ENCODE measurements at places on chromosomes 16 and 17.

DNA sequence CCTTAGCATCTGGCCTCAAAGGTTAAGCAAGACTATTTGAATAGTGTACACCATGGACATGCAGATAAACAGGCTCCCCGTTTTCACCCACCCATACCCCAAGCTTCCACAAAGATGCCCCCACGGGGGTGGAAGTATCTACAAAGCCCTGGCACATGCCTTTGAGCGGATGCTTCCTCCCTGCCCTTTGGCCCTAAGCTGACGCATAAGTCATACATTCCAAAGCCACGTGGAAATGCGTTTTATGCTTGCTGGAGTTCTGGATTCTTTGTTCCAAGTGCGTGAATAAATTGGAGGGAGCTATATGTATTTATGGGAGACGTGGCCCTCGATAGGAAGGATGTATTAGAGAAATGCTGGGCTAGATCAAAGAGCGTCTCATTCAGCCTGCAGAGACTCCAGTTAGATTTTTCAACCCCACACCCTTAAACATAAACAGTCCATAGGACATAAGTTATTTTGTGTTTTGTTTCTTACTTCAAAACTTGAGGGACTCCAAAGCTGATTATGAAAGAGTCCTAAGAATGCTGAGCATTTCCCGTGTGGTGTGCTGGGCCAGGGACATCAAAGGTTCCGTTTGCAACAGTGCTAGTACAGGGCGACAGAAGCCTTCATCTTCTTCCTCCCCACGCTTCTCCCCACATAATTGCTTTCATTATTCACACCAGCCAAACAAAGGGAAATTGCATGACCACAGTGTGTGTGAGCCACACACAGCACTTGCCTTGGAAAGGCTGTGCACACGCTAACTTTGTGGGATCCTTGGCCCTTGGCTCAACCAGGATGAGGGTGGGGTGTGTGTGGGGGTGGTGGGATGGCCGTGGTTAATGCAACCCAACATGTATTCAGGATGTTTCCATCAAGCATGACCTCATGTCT lies 73.6 kb downstream of the WIPI1 start:
- H3K27ac ChIP-seq, result no peak overlapping the region
- no peak for DNase-seq
- H3K4me1 ChIP-seq, result peaks cover 11% of the 10 kb centered on the region
- no peaks in the 10 kb centered on the region for H3K27me3 ChIP-seq

- no peaks in the 10 kb centered on the region for H3K36me3 ChIP-seq
- H3K4me3 ChIP-seq, result no peak overlapping the region
- no peak overlapping the region for H3K27ac ChIP-seq
- peaks cover 52% of the 10 kb centered on the region for H3K4me1 ChIP-seq
Observed at GRCh38 chr16:89437991-89438390, 52.4 kb downstream of the ANKRD11 start.

DNA sequence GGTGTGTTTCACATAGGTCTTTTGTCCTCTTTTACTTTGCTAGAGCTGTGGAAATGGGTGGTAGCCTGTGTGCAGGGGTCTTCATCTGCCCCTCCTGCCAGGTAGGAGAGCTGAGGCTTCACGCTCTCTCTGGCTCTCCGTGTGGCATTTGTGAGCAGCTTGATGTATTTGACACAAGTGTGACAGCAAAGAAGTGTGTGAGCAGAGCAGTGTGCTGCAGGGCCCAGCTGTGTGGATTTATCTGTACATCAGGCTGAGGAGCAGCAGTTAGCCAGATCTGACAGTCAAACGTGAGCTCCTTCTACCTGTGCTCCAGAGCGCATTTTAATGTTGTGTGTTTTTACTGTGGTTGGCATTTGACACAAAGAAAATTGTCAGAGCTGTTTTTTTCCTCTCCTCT lies 101.8 kb downstream of the FTO start:
- no peaks in the 10 kb centered on the region for H3K4me1 ChIP-seq
- H3K27ac ChIP-seq, result no peak overlapping the region
- peaks cover 4% of the 10 kb centered on the region for H3K36me3 ChIP-seq
- H3K4me3 ChIP-seq, result no peak overlapping the region

GRCh38 chr17:38568845-38569510 lies 36.8 kb downstream of the SRCIN1 start:
- H3K36me3 ChIP-seq, result no peaks in the 10 kb centered on the region
- H3K27ac ChIP-seq, result no peak overlapping the region
- peaks cover 19% of the 10 kb centered on the region for H3K27me3 ChIP-seq
- no peak for DNase-seq
- H3K4me3 ChIP-seq, result no peak overlapping the region

DNA sequence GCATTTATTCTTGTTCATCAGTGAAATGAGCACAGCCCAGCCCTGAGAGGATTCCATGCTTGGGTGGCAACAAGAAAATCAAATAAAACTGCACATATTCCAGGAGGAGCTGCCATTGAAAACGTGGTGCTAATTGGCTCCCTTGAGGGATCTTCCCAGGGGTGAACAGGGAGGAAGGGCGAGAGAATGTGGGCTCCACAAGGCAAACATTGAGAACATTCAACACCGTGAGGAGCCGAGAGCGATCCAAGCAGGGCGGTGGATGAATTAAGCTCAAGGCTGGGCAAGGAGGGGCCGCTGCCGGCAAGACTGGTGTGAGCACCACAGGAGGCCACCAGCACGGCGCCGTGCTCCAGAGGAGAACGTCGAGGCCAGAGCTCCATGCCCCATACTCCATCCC lies 166.9 kb downstream of the C16orf95 start:
- H3K27me3 ChIP-seq, result peaks cover 19% of the 10 kb centered on the region
- H3K4me3 ChIP-seq, result no peak overlapping the region
- DNase-seq, result no peak
- H3K4me1 ChIP-seq, result no peaks in the 10 kb centered on the region
- no peak overlapping the region for H3K27ac ChIP-seq
- no peaks in the 10 kb centered on the region for H3K36me3 ChIP-seq

DNA sequence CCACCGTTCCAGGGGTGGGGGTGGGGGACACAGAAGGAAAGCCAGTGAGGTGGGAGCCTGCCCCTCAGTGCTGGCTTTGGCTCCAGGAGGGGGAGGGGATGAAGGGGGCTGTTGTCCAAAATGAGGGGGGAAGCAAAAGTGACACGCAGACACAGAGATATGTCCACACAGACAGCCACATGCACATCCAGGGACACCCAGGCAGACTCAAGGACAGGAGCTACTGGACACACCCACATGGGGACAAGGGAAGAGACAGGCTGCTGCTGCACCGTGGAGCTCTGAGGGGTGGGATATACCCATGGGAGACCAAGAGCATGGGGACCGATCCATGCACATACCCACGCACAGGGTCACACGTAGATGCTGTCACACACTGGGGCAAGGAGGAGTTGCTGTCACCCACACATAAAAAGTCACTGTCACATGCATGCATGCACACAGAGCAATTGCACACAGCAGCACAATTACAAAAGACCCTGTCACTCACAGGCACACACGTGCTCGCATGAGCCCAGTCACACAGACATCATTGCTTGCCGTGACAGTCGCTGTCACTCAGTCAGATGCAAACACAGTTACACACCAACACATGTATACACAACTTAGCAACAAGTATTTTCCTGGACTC lies 1.3 kb downstream of the THRA start:
- H3K4me1 ChIP-seq, result peaks cover 61% of the 10 kb centered on the region
- H3K36me3 ChIP-seq, result no peaks in the 10 kb centered on the region
- no peaks in the 10 kb centered on the region for H3K27me3 ChIP-seq
- peak overlapping the region; percentile 29 for H3K27ac ChIP-seq
- H3K4me3 ChIP-seq, result peak overlapping the region; percentile 97
- no peak for DNase-seq

GRCh38 chr16:25366078-25366477 lies 108.4 kb upstream of the ZKSCAN2 start:
- H3K4me3 ChIP-seq, result no peak overlapping the region
- DNase-seq, result no peak
- no peaks in the 10 kb centered on the region for H3K27me3 ChIP-seq
- no peaks in the 10 kb centered on the region for H3K4me1 ChIP-seq

DNA sequence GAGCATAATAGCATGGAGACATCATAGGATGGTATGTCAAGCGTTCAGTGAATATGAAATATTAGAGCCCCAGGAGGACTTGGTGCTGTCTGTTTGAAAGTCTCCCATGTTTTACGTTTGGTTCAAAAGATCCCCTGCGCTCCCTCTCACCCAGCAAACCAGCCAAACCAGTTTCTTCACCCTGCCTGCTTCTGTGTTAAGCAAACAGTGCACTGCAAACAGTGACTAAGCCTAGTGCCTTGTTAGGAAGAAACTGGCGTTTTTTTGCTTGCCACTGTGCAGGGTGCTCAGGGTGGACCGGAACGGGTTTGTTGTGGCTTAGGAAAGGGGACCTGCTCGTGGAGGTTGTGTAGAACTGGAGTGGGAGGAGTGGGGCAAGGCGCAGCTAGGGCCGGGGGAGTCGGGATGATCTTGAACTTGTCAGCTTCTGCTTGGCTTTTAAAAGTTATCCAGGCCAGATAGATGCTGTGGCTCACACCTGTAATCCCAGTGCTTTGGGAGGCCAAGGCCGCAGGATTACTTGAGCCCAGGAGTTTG lies 7.7 kb downstream of the CDH1 start:
- H3K36me3 ChIP-seq, result no peaks in the 10 kb centered on the region
- DNase-seq, result no peak
- H3K4me1 ChIP-seq, result no peaks in the 10 kb centered on the region

GRCh38 chr17:19897090-19897837 lies 29.5 kb upstream of the ULK2 start:
- DNase-seq, result no peak
- H3K27ac ChIP-seq, result no peak overlapping the region

DNA sequence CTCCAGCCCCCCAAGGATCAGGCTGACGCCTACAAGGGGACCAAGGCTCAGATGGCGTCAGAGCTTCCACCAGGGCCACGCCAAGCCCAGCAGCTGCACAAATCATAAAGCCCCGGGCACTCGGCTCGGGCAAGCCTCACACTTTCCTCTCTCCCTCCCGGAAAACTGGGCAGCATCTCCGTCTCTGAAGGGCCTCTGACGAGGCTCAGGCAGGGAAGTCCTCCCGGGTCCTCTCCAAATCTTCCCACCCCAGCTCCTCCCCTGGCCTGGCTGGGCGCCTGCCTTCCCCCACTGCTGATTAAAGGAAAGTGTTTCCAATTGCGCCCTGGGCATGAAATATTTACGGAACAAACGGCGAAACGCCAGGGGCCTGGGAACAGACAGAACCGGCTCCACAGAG lies 38.5 kb downstream of the PIEZO1 start:
- peaks cover 47% of the 10 kb centered on the region for H3K4me1 ChIP-seq
- no peak for DNase-seq
- H3K36me3 ChIP-seq, result peaks cover 9% of the 10 kb centered on the region
- no peaks in the 10 kb centered on the region for H3K27me3 ChIP-seq

DNA sequence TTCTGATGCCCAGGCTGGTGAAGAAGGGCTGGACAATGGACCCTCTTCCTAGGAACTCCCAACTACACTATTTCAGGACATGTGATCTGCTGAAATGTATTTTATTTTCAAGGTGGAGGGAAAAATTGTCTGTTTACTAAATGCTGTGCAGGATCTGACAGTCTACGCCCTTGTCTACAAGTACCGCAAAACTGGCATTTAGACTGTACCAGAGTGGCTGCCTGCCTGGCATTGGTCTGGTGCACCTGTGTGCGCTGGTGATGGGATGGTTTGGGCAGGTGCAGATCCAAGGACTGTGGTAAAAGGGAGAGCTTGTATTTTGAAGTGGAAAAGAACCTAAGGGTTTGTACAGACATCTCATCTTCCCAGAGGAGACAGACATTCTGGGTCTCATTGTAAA lies 79.7 kb downstream of the AIPL1 start:
- no peaks in the 10 kb centered on the region for H3K4me1 ChIP-seq
- H3K4me3 ChIP-seq, result no peak overlapping the region
- no peak for DNase-seq
- H3K36me3 ChIP-seq, result no peaks in the 10 kb centered on the region

GRCh38 chr16:66601471-66601870 lies 3.0 kb upstream of the CMTM3 start:
- no peaks in the 10 kb centered on the region for H3K27me3 ChIP-seq
- no peak overlapping the region for H3K4me3 ChIP-seq
- H3K27ac ChIP-seq, result no peak overlapping the region

DNA sequence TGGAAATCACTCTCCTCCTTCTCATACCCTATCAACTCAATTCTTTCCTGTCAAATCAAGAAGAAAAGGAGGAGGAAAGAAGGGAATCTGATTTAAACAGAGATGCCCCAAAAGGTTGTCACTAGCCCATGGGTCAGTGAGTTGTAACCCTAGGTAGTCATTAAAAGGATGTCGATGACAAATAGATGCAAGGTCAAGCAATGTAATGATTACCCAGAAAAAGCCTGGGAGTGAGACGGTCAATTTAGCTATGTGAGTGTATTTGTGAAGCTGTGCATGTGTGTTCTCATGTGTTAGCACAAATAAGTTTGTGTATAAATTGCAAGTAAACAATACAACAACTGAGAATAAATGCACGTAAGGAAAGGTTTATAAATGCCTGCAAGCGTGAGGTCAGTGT lies 190.5 kb upstream of the PMFBP1 start:
- H3K4me3 ChIP-seq, result no peak overlapping the region
- no peaks in the 10 kb centered on the region for H3K36me3 ChIP-seq
- no peaks in the 10 kb centered on the region for H3K27me3 ChIP-seq
- no peaks in the 10 kb centered on the region for H3K4me1 ChIP-seq
- no peak for DNase-seq

GRCh38 chr17:31917065-31917529 lies 15.6 kb upstream of the UTP6 start:
- H3K27me3 ChIP-seq, result peaks cover 33% of the 10 kb centered on the region
- H3K36me3 ChIP-seq, result no peaks in the 10 kb centered on the region
- H3K4me3 ChIP-seq, result no peak overlapping the region
- H3K27ac ChIP-seq, result no peak overlapping the region

- no peaks in the 10 kb centered on the region for H3K36me3 ChIP-seq
- peaks cover 2% of the 10 kb centered on the region for H3K4me1 ChIP-seq
- H3K27me3 ChIP-seq, result peaks cover 23% of the 10 kb centered on the region
- no peak overlapping the region for H3K27ac ChIP-seq
Observed at GRCh38 chr16:51153577-51154031, 2.5 kb upstream of the SALL1 start.

DNA sequence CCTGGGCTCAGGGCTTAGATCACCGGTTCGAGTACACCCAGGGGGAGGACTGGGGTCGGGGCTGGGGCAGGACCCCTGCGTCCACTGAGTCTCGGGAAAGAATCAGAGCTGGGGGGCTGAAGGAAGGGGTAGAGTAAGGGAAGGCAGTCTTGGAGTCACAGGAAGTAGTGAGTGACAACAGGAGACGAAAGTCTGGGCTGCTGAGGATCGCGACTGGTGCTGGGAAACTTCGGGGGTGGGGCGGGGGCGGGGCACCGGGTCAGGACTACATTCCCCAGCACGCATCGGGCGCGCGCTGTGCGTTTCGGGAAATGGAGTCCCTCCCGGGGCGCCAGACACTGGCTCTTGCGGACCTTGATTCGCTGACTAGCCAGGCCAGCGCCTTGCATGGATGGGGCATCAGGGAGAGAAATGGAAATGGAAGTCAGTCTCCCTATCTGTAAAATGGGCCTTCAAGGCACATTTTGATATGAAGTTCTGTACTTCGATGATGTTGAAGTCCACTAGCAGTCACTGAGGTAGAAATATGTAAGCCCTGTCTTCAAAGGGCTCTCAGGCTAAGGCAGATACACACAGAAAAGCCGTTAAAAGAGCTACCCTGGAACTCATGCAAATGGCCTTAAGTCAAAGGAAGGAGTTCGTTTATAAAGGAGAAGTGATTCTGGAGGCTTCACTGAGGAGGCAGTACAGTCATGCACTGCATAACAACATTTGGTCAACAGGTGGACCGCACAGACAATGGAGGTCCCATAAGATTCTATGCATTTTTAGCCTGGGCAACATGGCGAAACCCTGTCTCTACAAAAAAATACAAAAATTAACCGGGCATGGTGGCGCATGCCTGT lies 697 bp downstream of the CTF1 start:
- peak overlapping the region; percentile 14 for H3K4me3 ChIP-seq
- H3K27me3 ChIP-seq, result no peaks in the 10 kb centered on the region
- H3K36me3 ChIP-seq, result no peaks in the 10 kb centered on the region
- DNase-seq, result peak; percentile 77
- peak overlapping the region; percentile 57 for H3K27ac ChIP-seq
- H3K4me1 ChIP-seq, result peaks cover 17% of the 10 kb centered on the region
